ENCODE measurements at places on chromosomes 6 and 20. TPM values are rescaled to one million over a fixed set of nuclear protein-coding genes. Genes with fewer than 3 reads are reported as not detected.

DNA sequence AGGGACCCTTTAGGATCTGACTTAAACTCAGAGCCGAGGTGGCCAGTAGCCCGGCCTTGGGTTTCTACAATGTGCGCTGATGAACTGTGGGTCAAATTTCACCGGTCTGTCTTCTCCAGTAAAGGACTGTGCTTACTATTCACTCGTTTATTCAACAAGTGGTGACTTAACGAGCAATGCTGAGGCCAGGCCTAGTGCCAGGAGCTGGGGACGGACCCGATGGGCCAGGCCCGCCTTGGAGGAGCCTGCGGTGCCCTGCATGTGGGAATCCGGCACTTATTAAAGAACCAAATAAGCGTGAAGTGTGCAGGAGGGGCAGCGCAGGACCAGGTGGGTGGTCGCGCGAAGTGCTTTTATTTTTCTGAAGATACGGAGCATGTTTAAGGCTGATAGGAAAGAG, 24.0 kb downstream of the CTCFL start:
- no peak for DNase-seq

DNA sequence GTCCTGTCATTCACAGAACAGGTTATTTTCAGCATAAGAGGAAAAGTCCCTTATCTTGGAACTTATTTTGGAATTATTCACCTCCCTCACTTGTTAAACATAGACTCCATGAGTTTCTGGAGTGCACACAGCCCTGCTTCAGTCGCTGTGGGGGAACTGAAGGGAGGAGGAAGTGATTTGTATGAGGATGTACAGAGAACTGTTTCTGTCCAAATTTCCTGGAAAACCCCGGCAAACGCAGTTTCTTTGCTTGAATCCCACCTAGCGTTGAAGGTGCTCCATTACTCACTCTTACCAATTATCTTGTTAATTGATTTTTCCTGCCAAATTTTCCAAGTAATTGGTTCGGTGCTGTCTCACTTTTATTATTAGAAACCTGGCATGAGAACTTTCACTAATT, 78.0 kb upstream of the AGPAT4 start:
- no peak for DNase-seq

GRCh38 chr6:158869826-158870648, 50.9 kb upstream of the EZR start:
- DNase-seq = peak; percentile 94

DNA sequence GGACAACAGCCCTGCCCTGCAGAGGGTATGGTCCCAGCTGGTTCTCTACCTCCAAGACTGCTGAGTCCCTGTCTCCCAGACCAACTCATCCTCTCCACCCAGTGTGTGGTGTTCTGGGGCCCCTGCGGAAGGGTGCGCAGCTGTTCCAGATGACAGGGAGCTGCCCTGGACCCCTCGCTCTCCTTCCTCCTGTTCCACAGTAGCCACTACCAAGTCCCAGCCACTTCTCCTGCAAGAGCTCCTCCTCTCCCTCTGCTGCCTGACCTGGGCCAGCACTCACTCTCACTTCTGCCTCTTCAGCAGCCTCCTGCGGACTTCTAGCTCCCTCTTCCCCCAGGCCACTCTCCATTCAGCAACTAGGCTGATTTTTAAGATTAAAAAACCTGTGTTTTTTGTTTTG, 40.1 kb upstream of the TMEM181 start:
- no peak for DNase-seq

GRCh38 chr6:135851442-135852271, at the start of gene PDE7B:
Gene PDE7B (plus strand): TSS chr6:135851701.
- DNase-seq = peak; percentile 84

- no peak for DNase-seq
Measured at GRCh38 chr6:16855460-16855859, 94.2 kb upstream of the ATXN1 start.

- no peak for DNase-seq
Measured at GRCh38 chr20:62069741-62070216, 4.1 kb upstream of the TAF4 start.

The RING1 gene
- total RNA-seq = 50.9 TPM

The SNAP91 gene
- 2.5 TPM for total RNA-seq

The OTOR gene
- not detected for total RNA-seq

The GSTA2 gene
- 113 TPM for total RNA-seq

The SLC35F1 gene
- total RNA-seq = 1.1 TPM
